ENCODE measurements at places on chromosomes 3 and 15.

DNA sequence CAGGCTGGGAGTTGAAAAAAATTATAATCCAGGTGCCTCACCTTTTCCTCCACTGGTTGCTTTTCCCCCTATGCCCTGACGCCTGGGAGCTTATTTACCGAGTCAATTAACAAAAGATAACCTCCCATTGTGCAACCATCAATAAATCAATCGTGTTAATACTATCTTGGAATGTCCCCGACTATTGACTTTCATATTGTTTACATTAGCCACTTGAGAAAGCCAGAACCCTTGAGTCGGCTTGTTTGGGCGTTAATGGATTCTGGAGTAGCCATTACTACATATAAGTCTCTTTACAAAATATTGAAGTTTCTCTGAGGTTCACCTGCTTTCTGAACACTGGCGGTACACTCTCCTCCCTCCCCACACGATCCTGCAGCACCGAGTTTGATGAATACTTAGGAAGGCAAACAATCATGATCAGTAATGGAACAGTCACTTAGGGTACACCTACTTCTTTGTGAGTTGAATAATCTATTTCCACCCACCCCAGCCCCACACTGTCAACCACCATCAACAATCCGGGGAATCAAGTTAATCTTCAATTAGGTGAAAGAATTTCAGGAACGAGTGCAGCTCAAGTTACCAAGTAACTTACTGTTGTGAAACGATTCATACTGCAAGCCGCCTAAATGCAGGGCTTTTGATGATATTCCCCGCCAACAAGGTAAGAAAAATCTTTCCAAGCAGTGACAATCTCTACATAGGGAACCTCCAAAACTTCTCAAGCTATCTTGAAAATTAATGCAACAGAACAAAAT is 159.3 kb upstream of the NR2F2 start:
- no peak overlapping the region for H3K4me3 ChIP-seq
- no peak overlapping the region for H3K27ac ChIP-seq
- peaks cover 3% of the 10 kb centered on the region for H3K27me3 ChIP-seq
- H3K36me3 ChIP-seq = no peaks in the 10 kb centered on the region

- H3K4me3 ChIP-seq = no peak overlapping the region
- no peak for DNase-seq
- H3K27ac ChIP-seq = no peak overlapping the region
- H3K36me3 ChIP-seq = no peaks in the 10 kb centered on the region
- H3K27me3 ChIP-seq = peaks cover 10% of the 10 kb centered on the region
Observed at GRCh38 chr3:190677001-190677400, 163.1 kb downstream of the IL1RAP start.

DNA sequence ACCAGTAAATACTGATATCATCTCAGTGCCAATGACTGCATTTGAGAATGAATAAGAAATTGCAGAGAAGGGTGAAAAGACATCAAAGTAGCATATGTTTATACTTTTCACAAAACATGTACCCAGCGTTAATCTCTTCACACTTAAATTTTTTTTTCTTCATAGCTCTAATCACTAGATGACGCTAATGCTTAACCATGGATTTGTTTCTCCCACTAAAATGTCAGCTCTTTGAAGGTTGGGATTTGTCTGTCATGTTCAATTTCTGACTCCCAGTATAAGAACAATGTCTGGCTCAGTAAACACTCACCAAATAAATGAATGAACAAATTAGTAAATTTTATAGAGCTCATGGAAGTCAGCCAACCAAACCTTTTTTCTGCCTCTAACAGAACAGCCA is 78.3 kb upstream of the LMCD1 start:
- no peaks in the 10 kb centered on the region for H3K27me3 ChIP-seq
- H3K4me3 ChIP-seq = no peak overlapping the region
- no peaks in the 10 kb centered on the region for H3K36me3 ChIP-seq

DNA sequence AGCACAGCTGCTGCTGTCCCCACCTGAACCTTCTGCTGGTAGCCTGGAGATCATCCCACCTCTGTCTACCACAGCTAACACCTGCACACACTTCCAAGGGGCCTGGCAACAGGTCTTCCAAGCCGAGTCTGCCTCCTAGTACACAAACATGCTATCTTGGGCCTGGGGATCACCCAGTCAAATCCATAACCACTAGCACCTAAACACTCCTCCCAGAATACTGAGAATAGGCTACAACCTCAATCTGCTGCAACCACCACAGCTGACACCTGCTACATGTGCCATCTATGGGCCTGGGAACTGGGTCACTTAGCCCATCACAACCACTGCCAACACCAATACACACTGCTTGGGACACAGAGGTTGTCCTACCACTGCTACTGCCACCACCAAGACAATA is 362.8 kb upstream of the ARPP21 start:
- H3K27ac ChIP-seq = no peak overlapping the region
- no peaks in the 10 kb centered on the region for H3K27me3 ChIP-seq
- DNase-seq = no peak

GRCh38 chr3:87109465-87109864 is 117.6 kb upstream of the CHMP2B start:
- no peak for DNase-seq
- no peaks in the 10 kb centered on the region for H3K36me3 ChIP-seq
- H3K27ac ChIP-seq = no peak overlapping the region

- H3K27ac ChIP-seq = no peak overlapping the region
- H3K4me3 ChIP-seq = peak overlapping the region; percentile 2
- no peaks in the 10 kb centered on the region for H3K27me3 ChIP-seq
- DNase-seq = no peak
- peaks cover 28% of the 10 kb centered on the region for H3K36me3 ChIP-seq
- H3K4me1 ChIP-seq = peaks cover 64% of the 10 kb centered on the region
Observed at GRCh38 chr3:44981751-44982150, 5.7 kb downstream of the EXOSC7 start.

DNA sequence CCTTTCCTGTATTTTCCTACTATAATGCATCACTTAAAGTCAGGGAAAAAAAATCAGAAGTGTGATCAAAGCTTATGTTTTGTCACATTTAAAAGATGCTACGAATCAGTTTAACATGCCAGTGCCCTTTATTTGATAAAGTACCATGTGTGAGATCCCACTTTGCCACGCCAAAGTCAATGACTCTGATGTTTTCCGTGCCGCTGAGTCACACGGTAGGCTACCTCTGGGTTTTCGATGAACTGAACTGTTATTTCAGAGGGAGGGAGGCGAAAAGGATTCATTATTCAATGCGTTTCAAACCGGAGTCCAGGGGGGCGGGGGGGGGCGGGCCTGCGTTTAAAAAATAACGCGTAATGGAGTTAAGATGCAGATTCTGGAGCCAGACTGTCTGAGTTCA is 203.0 kb downstream of the ABHD5 start:
- no peak overlapping the region for H3K27ac ChIP-seq
- H3K4me1 ChIP-seq = peaks cover 3% of the 10 kb centered on the region
- DNase-seq = no peak
- peak overlapping the region; percentile 49 for H3K4me3 ChIP-seq
- H3K27me3 ChIP-seq = peaks cover 50% of the 10 kb centered on the region

DNA sequence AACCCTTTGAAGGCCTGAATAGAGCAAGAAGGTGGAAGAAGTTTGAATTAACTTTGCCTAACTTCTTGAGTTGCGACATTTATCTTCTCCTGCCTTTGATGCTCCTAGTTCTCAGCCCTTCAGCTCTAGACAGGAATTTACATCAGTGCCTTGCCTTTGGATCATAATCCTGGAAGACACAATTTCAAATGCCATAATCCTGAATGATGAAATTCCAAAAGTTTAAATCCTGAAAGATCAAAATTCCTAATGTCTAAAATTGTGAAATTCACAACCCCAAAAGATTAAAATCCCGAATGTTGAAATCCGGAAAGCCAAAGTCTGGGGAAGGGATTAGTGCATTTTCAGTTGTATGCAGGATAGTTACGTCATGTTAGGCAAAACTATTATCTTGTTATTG is 166.6 kb upstream of the PDZRN3 start:
- H3K4me1 ChIP-seq = no peaks in the 10 kb centered on the region
- no peak overlapping the region for H3K4me3 ChIP-seq
- no peak overlapping the region for H3K27ac ChIP-seq
- H3K36me3 ChIP-seq = no peaks in the 10 kb centered on the region
- no peak for DNase-seq

DNA sequence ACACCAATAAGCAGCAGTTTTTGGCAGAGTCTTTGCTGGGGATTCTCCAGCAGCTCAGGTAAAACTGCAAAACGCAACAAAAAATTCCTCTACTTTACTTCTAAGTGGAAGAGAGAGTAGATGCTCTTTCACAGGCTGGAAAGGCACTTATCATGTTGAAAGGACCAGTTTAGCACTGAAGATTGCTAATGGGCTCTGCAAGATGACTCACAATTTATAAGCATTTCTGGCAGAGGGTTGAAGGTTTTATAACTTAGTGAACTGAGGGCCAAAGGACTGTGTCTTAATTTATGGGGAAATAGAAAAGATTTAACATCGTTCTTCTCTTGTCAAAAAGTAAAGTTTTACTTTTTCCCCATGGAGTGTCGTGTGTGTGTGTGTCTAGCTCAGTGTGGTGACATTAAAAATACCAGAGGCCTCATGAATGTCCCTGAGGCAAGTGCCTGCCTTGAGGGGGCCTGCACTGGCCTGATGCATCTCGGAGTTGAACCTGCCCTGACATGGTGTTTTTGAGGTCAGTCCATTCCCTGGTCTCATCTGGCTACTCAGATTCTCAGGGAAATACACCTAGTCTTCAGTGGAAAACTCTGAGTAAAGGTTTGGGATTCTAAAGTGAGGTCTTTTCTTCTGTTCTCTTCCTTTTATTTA is 1092.0 kb downstream of the NAALADL2 start:
- no peaks in the 10 kb centered on the region for H3K27me3 ChIP-seq
- no peak overlapping the region for H3K4me3 ChIP-seq
- H3K4me1 ChIP-seq = no peaks in the 10 kb centered on the region
- DNase-seq = no peak

DNA sequence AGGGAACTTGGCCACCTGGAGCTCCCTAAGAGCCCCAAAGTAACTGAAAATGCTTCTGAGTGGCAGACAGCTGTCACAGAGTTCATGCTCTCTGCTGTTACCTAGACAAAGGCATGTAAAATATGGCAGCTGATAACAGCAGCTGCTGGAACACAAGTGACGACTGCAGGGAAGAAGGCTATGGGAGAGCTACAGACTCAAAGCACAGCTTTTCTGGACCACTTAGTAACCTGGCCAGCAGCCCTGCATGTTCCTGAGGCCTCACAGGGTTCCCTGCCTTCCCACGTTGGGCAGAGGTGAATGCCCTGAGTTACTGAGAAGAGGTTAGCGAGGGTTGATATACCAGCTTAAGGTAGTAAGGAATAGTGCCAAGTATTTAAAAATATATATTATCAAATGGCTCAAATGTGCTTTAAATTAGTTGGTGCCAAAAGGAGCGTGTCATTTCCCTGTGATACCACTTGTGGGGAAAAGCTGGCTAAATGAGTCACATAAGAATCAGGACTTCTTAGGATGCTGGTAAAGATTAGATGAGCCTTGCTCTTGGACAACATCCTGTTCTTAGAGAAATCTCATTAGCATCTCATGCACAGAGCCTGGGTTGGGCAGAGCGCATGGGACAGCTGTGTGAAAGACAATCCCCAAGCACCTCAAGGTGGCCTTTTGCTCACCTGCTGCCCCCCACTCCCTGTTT is 76.4 kb upstream of the SCN5A start:
- no peak overlapping the region for H3K27ac ChIP-seq
- H3K4me1 ChIP-seq = no peaks in the 10 kb centered on the region
- H3K27me3 ChIP-seq = peaks cover 3% of the 10 kb centered on the region
- H3K4me3 ChIP-seq = no peak overlapping the region
- H3K36me3 ChIP-seq = no peaks in the 10 kb centered on the region

DNA sequence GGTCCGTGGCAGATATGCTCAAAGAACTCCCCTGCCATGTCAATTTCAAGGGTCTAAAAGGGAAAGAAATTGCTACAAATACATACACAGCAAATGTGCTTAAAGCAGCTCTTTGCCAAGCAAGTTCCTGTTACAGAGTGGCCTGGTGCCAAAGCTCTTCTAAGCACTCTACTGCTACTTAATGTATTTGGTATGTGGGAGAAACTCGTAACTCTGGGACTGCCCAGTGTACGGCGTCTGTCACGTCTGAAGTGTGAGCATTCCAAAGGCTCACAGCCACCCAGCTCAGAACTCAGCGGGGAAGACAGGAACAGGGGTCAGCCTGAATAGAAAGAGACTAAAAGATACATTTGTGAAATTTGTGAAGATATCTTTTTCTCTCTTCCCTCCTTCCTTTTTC is 54.6 kb downstream of the RBMS3 start:
- H3K4me1 ChIP-seq = no peaks in the 10 kb centered on the region
- no peak overlapping the region for H3K4me3 ChIP-seq
- no peaks in the 10 kb centered on the region for H3K27me3 ChIP-seq
- no peak overlapping the region for H3K27ac ChIP-seq
- H3K36me3 ChIP-seq = no peaks in the 10 kb centered on the region

- no peaks in the 10 kb centered on the region for H3K4me1 ChIP-seq
- DNase-seq = no peak
- no peaks in the 10 kb centered on the region for H3K27me3 ChIP-seq
Observed at GRCh38 chr3:191802671-191803070, 341.7 kb downstream of the PYDC2 start.

DNA sequence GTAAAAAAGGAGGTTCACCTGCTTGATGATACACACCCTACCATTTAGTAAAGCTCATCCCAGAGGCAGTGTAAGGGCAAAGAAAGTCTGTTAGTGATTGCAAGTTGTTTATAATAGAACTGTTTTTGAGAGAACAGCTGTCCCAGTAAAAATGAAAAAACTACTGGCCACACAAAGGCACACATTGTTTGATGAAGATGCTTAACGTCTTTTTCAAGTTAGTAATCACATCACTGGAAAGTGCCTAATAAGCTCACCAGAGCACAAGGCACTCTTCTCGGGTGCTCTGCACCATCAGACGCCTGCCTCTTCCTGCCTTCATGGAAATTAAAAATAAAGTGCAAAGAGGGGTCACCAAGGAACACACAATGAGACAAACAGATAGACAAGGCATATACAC is 186.9 kb downstream of the PDZRN3 start:
- H3K27me3 ChIP-seq = peaks cover 3% of the 10 kb centered on the region
- H3K36me3 ChIP-seq = no peaks in the 10 kb centered on the region
- no peak for DNase-seq
- no peak overlapping the region for H3K27ac ChIP-seq
- no peak overlapping the region for H3K4me3 ChIP-seq

- H3K27ac ChIP-seq = no peak overlapping the region
- H3K4me3 ChIP-seq = no peak overlapping the region
- no peak for DNase-seq
- H3K27me3 ChIP-seq = no peaks in the 10 kb centered on the region
- peaks cover 11% of the 10 kb centered on the region for H3K36me3 ChIP-seq
- no peaks in the 10 kb centered on the region for H3K4me1 ChIP-seq
Observed at GRCh38 chr15:49645941-49646340, 25.1 kb downstream of the DTWD1 start.

DNA sequence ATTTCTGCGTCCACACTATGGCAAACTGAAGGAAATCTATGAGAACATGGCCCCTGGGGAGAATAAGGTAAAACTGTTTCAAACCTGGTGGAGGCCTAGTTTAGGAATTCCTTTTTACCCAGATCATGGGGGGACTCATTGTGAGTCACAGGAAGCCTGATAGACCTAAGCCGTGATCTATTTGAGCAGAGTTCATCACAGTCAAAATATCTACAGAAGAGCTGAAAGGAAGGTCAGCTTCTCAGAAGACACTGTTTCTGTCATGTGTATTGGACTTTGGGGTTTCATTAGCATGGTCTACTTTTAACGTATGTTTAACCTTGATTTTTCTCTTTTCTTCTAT is 1.3 kb downstream of the PSMD2 start:
- DNase-seq = no peak
- peaks cover 52% of the 10 kb centered on the region for H3K36me3 ChIP-seq
- peaks cover 17% of the 10 kb centered on the region for H3K4me1 ChIP-seq
- no peak overlapping the region for H3K27ac ChIP-seq

GRCh38 chr3:14209581-14210289 is 31.1 kb downstream of the LSM3 start:
- H3K27ac ChIP-seq = no peak overlapping the region
- no peaks in the 10 kb centered on the region for H3K36me3 ChIP-seq
- peaks cover 2% of the 10 kb centered on the region for H3K27me3 ChIP-seq
- no peak overlapping the region for H3K4me3 ChIP-seq
- no peak for DNase-seq
